ENCODE measurements at places on chromosomes 7 and 10.

GRCh38 chr7:24283897-24284698 is at the start of gene NPY:
NPY (plus strand) TSS chr7:24284190; CDS start chr7:24285241, 1,051 bp downstream.
- DNase-seq, result peak; percentile 65

DNA sequence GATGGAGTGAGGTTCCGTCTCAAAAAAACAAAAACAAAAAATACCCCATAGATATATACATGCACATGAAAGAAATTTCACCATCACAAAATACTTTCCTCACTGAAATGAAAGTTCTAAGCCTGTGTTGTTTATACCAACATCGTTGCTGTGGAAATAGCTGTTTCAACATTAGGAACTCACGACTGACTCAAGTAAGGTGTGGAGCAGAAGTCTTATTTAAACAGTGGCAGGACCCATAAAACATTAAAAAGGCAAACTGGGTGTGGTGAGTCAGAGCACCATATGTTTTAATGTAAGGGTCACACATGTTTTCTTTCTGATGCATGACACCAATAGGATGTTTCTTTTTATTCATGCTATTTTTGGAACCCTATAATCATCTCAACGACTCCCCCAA is 48.3 kb downstream of the BAIAP2L1 start:
- DNase-seq, result no peak

GRCh38 chr10:29353887-29354561 is 65.2 kb downstream of the LYZL1 start:
- no peak for DNase-seq

GRCh38 chr7:139034336-139034735 is 1.5 kb downstream of the ZC3HAV1L start:
- no peak for DNase-seq

- DNase-seq, result no peak
These were observed 33.3 kb downstream of the OTUD1 start for GRCh38 chr10:23472181-23472580.

DNA sequence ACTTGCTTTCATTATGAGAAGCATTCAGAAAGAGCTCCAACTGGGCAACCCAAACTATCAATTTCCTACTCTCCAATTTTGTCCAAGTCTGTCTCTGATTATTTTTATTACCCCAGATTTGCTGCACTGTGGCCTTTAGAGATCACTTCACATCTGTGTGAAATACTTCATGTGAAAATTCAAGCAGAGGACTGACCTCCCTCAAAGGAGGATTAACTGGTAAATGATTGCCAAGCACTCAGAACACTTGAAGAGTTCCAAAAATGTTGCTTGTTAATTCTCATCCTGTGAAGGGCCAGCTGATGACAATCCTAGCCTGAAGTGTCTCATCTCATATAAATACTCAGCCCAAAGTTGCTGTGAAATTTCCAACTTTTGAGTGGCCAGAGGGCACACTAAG is 182.8 kb upstream of the DGKB start:
- no peak for DNase-seq

GRCh38 chr7:132618271-132618955 is 42.1 kb upstream of the PLXNA4 start:
- no peak for DNase-seq

DNA sequence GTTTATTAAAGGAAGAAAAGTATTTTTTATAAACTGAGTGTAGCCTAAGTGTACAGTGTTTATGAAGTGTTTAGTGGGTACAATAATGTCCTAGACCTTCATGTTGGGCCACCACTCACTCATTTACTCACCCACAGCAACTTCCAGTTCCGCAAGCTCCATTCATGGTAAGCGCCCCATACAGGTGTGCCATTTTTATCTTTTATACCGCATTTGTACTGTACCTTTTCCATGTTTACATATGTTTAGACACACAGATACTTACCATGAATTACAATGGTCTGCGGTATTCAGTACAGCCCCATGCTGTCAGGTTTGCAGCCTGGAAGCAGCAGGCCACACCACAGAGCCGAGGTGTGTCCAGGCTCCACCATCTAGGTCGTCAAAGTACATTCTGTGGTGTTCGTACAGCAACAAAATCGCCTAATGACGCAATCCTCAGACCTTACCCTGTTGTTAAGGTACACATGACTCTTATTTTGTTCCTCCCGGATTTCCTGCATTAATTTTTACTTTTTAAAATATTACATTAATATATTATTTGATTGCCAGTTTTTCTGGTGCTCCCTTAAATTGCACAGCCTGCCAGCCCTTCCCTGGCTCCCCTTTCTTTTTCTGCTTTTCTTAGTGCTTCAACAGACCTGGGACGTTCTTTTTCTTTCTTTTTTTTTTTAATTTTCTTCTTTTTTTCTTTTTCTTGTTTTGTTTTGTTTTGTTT is 881 bp upstream of the SSBP1 start:
- DNase-seq, result no peak

DNA sequence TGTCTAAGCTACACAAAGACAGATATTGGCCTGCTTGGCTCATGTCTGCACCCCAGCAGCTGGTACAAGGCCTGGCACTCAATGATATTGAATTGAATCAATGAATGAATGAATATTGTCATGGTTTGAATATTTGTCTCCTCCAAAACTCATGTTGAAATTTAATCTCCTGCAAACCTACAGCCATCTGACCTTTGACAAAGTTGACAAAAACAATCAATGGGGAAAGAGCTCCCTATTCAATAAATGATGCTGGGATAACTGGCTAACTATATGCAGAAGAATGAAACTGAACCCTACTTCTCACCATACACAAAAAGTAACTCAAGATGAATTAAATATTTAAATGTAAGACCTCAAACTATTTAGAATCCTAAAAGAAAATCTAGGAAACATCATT is 144.7 kb downstream of the CYP26A1 start:
- DNase-seq, result no peak

DNA sequence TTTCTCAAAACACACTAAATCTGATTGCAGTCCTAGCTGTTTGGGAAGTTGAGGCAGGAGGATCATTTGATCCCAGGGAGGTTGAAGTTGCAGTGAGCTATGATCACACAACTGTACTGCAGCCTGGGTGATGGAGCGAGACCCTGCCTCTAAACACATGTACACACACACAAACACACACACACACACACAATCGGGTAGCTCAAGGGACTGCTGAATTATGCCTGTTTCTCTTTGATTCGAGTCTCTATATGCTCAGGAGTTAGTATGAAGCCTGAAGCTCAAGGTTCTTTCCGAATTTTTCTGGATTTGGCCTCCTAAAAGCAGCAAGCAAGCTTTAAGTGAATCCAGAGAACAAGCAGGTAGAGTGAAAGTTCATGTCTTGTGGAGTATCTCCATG is 22.5 kb downstream of the PRTFDC1 start:
- DNase-seq, result no peak

- no peak for DNase-seq
These were observed 282.5 kb downstream of the BMPER start for GRCh38 chr7:34187798-34188307.

DNA sequence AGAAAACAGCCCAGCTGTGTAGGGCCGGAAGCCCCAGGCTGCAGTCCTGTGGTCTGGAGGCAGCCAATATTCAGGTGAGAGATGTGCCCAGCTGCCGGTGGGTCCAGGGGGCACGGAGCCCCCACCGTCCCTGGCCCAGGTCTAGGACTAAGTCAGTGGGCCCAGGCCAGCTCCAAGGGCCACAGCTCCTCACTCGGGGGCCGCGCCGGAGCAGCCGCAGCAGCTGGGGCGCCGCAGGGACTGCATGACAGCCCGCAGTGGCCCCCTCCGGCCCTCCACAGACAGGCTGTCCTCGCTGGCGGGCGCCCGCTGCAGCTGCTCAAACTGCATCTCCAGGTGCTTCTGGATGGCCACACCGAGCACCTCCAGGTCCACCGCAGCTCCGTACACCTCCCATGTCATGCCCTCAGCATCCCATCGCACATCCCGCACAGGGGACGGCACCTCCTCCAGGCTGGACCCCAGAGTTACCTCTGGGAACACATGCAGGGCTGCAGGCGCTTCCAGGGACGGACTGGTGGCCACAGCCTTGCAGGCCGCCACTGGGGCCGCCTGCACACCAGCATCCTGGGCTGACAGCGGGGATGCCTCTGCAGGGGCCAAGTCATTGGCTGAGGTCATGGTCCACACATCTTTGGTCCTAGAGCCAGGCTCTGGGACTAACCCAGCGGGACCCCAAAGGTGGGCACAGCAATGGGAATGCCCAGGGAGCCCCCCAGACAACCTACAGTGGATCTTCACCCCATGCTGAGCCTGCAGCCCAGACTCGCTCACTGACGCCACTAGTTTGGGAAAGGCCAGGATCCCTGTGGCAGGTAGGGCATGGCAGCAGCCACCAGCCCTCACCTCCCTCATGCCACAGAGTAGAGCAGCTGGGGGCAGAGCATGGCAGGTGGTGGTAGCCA is 7.0 kb downstream of the GPRIN2 start:
- no peak for DNase-seq

- no peak for DNase-seq
These were observed 95.9 kb downstream of the CUX1 start for GRCh38 chr7:101913247-101913721.

GRCh38 chr10:32163762-32164148 is 107.5 kb upstream of the KIF5B start:
- DNase-seq, result no peak

DNA sequence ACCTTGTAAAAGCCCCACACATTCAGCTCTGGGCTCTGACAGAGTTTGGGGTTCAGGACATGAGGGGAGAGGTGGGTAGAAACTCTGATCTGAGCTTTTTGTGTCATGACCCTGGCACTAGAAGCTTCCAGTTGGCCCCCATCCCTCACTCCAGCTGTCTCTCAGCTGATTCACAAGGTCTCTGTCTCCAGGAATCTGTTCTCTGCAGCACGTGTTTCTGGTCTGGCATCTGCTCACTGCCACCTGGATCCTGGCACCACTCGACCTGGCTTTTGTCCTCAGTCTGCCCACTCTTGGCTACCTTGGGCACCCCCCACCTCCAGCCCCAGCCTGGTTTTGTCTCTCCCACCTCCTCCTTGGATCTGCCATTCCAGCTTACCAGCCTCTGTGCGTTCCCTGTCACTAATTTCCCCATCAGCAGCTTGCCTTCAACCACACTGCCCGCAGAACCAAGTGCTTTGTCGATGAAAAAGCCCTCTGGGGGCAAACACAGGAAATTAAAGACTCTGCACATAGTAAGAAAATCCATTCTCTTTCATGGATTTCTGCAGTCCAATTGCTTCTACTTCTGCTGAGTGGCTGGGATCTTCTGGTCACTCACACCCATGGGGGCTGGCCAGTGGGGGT is 18.3 kb upstream of the ADCYAP1R1 start:
- DNase-seq, result no peak

GRCh38 chr7:20257212-20257611 is 40.0 kb upstream of the MACC1 start:
- no peak for DNase-seq

GRCh38 chr7:132666071-132666773 is 90.0 kb upstream of the PLXNA4 start:
- no peak for DNase-seq

Data from right kidney (tissue), 9 donors.